ENCODE measurements at places on chromosomes 1 and 21.

DNA sequence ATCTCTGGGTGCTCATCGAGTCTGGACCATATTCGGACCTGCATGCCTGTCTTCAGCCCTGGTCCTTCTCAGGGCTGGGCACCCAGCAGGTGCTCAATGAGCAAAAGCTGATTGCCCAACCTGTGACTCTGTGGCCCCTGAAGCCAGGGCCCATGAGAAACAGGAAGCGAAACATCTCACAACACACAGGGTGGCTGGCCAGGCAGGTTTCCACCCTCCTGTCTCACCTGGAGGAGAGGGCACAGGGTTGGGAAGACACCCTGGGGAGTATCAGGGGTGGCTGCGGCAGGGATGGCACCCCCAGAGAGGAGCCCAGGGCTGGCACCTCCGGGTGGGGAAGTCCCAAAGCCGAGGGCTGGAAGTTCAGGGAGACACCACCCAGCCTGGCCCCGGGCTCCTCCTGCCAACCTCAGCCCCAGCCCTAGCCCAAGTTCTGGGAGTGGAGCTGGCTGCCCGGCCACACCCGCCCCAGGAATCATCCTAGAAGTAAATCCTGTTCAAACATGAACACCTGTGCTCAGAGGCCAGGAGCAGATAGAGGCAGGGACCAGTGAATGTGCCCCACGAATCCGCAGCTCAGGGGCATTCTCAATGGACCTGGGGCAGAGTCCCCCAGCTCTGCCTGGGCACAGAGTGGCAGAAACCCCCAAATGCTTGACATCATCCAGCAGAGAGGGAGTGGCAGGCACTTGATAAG lies 54.6 kb downstream of the RAP1GAP start:
- no peak for DNase-seq

DNA sequence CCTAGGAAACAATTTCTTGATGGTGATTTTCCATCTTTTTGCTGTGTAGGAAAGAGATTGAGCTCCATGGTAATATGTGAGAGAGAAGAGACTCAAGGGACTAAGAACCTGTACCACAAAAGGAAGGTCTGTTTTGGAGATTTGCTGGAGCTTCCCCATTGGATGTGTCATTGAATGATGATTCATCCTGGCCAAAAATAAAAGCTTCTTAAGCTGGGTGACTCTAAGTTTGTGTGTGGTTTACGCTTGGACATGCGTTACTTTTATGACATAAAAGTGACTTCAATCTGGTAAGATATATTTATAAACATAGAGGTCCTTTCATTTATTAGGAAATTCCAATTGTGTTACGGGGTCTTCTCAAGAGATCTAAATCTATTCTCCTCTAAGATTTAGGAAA lies 17.4 kb upstream of the IL19 start:
- no peak for DNase-seq

GRCh38 chr1:205246351-205247119 lies 18.8 kb downstream of the TMCC2 start:
- no peak for DNase-seq

GRCh38 chr1:25756215-25756614 lies 43.8 kb upstream of the SELENON start:
- DNase-seq = no peak

DNA sequence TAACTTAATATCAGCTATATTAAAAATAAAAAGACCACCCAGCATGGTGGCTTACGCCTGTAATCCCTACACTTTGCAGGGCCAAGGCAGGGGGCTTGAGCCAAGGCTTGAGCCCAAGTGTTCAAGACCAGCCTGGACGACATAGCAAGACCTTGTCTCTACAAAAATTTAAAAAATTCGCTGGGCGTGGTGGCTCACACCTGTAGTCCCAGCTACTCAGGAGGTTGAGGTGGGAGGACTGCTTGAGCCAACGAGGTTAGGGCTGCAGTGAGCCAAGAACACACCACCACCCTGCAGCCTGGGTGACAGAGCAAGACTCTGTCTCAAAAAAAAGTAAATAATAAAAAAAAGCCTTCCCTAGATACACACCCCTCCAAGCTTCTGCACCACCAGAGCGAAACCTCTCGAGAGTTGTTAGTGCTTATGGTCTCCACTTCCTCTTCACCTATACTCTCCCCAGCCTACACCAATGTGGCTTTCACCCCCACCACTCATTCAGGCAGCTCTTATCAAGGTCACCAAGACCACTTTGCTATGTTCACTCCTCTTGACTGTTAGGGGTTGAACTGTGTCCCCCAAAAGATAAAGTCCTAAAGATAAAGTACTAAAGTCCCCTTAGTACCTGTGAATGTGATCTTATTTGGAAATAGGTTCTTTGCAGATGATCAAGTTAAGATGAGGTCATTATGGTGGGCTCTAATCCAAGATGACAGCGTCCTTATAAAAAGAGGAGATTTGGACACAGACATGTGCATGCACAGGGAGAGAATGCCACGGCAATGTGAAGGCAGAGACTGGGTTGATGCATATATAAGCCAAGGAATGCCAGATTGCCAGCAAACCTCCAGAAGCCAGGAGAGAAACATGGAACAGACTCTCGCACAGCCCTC lies 6.8 kb upstream of the PPP1R15B start:
- DNase-seq = peak; percentile 27

DNA sequence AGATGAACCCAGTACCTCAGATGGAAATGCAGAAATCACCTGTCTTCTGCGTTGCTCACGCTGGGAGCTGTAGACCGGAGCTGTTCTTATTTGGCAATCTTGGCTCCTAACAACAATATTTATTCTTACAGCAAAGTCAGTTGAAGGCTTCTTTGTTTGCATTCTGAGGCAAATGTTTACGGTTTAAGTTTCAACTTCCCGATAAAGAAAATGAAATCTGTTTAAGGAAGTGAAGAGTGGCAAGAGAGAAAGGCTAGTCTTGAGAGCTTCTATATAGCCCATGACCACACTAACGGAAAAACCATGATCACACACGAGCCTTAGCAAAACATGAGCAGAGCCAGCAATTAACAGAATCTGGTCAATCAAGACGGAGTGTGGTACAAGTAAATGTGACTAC lies 122.6 kb upstream of the ZNHIT6 start:
- no peak for DNase-seq

DNA sequence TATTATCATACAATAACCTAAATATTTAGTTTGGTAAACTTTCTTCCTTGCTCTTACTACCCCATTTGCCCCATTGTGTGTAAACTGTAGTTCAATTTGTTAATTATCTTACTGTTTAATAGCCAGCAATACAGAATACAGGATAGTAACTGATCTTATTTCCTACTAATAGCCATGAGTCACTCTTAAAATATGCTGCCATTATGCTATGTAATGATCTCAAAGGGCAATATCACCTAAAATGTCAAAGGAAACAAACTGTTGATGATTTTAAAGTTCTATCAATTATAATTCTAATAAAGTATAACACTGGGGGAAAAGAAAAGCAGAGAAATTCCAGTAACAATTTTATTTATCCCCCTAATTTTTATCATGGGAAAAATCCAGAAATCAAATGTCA lies 4.3 kb downstream of the SLC30A1 start:
- DNase-seq = no peak

DNA sequence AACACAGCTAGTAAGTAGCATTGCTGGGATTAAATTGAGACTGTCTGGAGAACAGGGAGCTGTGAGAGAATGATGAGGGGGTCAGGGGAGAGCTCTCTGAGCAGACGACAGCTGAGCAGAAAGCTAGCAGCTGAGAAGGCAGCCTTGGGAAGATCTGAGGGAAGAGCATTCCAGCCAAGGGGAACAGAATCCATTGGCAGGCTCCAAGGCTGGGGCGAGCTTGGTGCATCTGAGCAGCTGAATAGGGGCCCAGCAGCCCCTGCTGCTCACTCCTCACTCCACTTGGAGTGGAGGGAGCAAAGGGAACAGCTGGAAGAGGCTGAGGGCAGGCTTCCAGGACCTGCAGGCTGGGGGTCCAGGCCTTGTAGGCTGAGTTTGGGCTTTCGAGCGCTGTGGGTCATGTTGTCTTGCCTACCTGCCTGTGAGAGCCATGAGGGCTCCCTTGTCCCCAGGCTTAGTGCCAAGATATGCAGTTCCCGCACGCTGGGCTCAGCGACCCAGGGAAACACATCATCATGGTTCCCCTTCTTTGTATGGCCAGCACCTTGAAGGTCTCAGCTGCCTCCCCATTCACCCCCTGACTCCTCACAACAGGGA lies 10.5 kb downstream of the ACOT11 start:
- DNase-seq = no peak

GRCh38 chr1:3105167-3105863 lies 36.3 kb downstream of the PRDM16 start:
- peak; percentile 11 for DNase-seq

- DNase-seq = no peak
Observed at GRCh38 chr1:177172272-177172671, 1.5 kb downstream of the BRINP2 start.

- no peak for DNase-seq
Observed at GRCh38 chr21:33433425-33434114, 30.4 kb downstream of the IFNGR2 start.

GRCh38 chr1:14803002-14803789 lies 204.7 kb downstream of the KAZN start:
- DNase-seq = no peak

DNA sequence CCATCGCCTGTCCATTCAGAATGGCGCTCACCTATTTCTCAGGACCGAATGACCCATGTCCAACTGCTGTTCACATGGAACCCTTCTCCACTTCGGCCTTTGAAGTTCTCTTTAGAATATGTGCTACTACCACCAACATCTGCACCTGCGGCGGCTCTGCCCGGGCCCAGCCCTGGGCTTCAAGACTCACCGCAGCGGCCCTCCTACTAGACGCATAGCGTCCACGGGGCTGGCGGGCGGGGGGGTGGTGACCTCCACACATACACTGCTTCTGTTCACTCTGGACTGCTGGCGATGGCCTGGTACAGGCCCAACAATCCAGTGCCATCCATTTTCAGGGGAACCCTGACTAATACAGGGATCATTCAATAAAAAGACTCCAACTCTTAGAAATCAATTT lies 394.2 kb downstream of the VAV3 start:
- no peak for DNase-seq

GRCh38 chr1:79197421-79197820 lies 190.9 kb upstream of the ADGRL4 start:
- DNase-seq = peak; percentile 71

GRCh38 chr21:36927719-36928117 lies 38.8 kb downstream of the HLCS start:
- DNase-seq = peak; percentile 89

GRCh38 chr21:37675202-37675801 lies 241.0 kb downstream of the KCNJ6 start:
- peak; percentile 58 for DNase-seq

DNA sequence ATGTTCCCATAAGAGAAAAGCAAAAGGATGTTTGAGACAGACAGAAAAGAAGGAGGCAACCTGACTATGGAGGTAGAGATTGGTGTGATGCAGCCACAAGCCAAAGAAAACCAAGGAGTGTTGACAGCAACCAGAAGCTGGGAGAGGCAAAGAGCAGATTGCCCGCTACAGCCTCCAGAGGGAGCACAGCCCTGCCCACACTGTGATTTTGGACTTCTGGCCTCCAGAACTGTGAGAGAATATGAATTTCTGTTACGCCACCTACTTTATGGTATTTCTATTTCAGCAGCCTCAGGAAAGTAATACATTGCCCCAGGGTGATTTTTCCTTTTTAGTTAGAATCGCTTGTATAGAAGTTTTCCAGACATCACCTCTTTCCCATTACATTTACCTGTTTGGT lies 28.4 kb downstream of the SLAMF6 start:
- DNase-seq = peak; percentile 16

DNA sequence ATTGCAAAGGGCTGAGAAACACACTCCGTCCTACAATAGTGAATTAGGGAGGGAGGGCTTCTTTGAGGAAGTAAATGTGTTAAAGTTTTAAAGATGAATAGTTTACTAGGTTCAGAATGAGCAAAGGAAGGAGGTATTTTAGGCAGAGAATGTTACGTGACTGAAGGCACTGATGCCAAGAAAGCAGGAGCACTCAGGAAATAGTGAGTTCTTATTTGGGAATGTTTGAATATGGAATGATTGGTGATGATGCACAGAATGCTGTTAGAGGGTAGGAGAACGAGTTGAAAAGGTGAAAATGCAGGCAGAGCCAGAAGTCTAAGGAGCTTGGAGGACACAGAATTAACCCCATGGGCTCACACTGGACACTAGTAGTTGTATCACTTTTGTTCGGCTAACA lies 108.0 kb downstream of the NRIP1 start:
- DNase-seq = peak; percentile 57

- no peak for DNase-seq
Observed at GRCh38 chr21:37358397-37358796, 8.2 kb upstream of the DYRK1A start.

DNA sequence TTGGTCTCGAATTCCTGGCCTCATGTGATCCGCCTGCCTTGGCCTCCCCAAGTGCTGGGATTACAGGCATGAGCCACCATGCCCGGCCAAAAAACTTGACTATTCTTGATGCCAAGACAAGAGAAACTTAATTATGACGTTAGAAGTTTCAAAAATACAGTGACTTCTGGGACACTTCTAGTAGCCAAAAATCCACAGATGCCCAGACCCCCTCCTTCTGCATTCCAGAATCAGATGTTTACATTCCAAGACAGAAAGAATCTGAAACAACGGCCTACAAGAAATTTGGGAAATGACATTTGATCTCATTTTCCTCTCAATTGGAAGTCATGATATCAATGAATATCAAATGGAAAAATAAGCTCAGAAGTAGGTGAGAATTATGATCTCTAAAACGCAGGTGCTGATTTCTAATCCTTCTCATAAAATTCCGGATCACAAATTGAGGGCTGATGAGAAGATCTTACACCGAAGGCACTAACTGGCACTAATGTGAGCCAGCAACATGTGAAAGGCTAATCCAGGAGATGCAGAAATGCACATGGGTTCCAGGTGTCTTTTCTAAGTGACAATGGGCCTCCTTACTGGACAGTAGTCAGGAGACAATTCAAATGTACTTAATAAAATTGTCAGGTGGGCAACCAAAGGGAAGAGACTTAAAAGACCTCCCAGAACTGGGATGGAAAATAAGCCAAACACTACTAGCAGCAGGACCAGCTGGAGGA lies 5.5 kb downstream of the RAB29 start:
- no peak for DNase-seq

- DNase-seq = peak; percentile 75
Observed at GRCh38 chr1:25204797-25205480, 27.4 kb downstream of the SYF2 start.

GRCh38 chr1:50197216-50197615 lies 88.5 kb downstream of the ELAVL4 start:
- no peak for DNase-seq

GRCh38 chr1:15027515-15027986 lies 126.0 kb upstream of the TMEM51 start:
- peak; percentile 62 for DNase-seq

DNA sequence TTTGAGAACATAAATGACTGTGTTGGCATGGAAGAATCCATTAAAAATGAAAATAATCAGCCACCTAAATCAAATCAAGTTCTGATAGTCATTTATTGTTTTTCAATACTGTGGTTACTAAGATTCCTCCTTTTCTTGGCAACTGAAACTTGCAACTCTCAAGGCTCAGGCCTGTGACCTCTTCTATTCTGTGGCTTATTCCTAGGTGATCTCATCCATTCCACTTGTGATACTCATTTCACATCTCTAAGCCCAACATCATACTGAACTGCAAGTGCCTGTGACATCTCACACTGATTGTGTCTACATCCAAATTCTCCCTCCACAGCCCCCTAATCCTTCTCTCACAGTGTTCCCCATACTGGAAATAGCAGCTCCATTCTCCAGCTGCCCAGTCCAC lies 4.8 kb upstream of the ST6GALNAC5 start:
- DNase-seq = peak; percentile 68

Measured in choroid plexus epithelial cell (primary cell).